ENCODE measurements at places on chromosomes 13 and 19.
A peak's percentile ranks its signal among the peaks of the same experiment; 100 is the strongest.

DNA sequence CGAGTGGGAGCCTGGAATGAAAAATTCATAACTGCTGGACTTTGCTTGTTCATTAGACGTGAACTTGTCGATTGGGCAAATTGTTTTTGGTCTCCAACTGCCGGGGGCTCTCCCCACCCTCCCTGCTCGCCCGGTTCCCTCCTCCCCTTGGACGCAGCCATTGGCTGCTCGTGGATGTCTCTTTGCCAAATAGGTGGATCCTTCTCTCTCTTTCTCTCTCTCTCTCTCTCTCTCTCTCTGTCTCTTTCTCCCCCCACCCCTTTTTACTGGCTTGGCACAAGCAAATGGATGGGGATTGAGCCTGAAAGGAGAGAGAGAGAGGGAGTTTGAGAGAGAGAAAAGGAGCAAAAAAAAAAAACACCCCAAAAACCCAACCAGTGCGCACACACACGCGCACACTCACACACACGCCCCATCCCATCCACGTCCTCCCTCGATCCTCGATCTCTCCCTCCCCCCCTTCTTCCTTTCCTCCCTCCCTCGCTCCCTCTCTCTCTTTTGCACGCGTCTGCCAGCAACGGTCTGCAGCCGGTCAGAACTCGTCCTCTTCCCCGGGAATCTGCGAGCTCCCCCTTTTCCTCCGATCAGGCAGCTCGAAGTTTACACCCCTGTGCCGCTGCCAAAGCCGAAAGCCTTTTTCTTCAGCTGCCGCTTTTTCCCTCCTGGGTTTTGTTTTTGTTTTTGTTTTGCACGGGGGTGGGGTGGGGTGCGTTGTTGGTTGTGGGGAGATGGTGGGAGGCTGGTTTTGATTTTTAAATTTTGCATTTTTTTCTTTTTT is 27.8 kb downstream of the NFIX start:
- no peak for DNase-seq

GRCh38 chr13:98687319-98687718 is 65.2 kb downstream of the SLC15A1 start:
- DNase-seq: no peak

DNA sequence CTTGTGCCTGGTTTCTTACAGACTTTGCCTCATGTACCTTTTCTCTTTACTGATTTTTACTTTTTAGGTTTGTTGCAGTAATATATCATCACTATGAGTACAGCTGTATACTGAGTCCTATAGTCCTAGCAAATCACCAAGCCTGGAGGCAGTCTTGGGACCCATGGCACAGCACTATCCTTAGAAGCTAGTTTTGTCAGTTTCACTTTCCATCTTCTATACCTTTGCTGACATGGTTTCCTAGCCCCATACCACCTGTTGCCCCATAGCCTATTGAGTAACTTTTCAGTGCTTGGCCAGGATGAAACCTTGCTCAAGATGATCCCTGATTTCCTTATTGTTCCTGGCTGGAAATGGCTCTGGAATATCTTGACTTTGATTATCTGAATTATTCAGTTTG is 826.4 kb downstream of the GPC5 start:
- DNase-seq: no peak

DNA sequence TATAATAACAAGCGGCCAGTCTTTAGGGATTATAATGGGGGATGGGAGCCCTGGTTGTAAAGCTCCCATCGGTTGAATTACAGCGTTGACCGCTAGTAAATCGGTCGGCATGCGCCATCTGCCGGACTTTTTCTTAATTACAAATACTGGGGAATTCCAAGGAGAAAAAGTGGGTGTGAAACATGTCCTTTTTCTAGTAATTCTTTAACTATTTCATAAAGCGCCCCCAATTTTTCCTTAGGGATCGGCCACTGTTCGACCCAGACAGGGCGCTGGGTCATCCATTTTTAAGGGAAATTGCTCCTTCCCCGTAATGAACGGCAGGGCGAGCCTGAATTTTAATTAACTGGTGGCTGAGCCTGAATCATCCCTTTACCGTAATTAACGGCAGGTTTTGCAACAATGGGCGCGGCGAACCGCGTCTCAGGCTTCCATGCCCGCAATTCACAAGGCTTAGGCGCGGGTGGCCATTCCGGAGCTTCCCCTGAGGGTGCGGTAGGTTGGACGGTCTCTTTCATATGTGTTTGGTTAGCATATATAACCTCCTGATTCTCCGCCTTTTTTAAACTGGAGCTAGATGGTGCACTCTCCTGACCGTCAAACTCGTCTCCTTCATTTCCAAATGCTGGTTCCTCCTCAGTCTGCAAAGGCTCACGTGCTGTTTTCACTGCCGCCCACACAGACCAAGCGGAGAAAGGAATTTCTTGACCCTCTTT is 30.2 kb upstream of the EVI5L start:
- DNase-seq: peak; percentile 54

- DNase-seq: no peak
Observed at GRCh38 chr13:110466266-110466915, 95.1 kb downstream of the RAB20 start.

DNA sequence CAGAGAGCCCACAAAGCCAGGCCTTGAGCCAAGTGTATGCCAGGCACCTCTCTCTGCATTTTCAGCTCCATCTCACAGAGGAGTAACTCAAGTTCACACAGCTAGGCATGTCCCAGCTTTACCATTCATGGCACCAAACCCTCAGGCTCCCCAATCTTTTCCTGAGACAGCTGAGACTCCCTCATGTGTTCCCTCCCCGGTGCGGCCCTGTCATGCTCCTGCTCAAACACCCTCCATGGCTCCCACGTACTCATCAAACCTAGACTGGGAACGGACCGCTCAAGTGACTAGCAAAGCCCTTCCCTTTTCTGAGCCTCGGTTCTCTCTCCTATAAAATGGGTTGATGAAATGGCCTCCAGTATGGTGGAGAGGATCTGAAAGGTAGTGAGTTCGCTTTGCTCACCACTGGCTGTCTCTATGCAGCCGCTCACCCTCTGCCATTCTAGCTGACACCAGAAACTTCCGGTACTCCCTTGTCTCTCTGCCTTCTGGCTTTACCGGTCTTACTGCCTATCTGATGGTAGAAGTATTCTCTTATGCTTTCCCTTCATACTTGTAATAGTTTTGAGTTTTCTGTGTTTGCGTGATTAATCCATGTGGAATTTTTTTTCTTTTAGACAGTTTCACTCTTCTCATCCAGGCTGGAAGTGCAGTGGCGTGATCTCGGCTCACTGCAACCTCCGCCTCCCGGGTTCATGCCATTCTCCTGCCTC is 7.8 kb upstream of the SLC44A2 start:
- DNase-seq: no peak

GRCh38 chr13:45255247-45255987 is 54.6 kb upstream of the KCTD4 start:
- DNase-seq: no peak

- DNase-seq: no peak
Observed at GRCh38 chr13:43128504-43128961, 105.1 kb downstream of the DNAJC15 start.

GRCh38 chr13:40458720-40458990 is 207.8 kb downstream of the FOXO1 start:
- no peak for DNase-seq

- no peak for DNase-seq
Observed at GRCh38 chr19:14413693-14414181, 5.4 kb downstream of the DDX39A start.

GRCh38 chr13:75693227-75693626 is 57.1 kb downstream of the LMO7 start:
- no peak for DNase-seq

DNA sequence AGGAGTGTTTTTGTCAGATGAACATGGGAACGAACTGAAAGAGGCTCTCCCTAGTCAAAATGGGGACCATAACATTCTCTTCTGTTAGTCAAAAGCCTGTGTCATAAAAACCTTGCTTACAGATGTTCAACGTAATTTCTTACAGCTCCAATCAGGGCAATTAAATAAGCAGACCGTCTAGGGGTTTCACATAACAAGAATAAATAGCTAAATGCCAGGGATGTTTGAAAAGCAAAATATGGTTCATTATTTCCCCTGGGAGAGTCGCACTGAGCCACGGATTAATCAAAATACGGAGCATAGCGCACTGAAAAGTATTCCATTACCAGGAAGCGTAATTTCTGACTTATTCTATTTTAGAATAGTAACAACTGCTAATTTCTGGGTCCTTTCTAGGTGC is 63.7 kb upstream of the MRI1 start:
- DNase-seq: no peak

DNA sequence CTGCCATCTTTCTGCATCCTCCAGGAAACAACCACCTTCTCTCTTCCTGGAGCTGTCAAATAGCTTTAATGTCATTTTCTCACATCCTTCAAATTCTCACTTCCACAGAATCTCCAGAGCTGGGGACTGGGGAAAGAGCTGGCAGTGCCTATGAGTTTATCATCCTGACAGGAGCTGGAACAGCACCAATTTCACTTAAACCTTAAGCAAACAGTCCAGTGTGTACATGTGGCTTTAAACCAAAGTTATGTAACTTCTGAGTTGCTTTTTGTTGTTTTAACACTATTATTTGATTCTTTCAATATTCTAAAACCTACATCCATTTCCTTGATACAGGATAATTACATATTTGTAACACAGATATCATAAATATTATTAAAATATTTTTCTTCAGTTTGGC is 331.5 kb upstream of the ARGLU1 start:
- DNase-seq: no peak

DNA sequence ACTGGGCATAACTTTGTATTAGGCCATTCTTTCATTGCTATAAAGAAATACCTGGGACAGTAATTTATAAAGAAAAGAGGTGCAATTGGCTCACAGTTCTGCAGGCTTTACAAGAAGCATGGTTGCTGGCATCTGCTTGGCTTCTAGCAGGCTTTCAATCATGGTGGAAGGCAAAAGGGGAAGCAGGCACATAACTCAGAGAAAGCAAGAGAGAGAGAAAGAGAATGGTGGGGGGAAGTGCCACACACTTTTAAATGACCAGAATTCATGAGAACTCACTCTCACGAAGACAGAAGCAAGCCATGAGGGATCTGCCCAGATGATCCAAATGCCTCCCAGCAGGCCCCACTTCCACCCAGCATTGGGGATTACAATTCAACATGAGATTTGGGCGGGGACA is 179.7 kb downstream of the SPRY2 start:
- no peak for DNase-seq

DNA sequence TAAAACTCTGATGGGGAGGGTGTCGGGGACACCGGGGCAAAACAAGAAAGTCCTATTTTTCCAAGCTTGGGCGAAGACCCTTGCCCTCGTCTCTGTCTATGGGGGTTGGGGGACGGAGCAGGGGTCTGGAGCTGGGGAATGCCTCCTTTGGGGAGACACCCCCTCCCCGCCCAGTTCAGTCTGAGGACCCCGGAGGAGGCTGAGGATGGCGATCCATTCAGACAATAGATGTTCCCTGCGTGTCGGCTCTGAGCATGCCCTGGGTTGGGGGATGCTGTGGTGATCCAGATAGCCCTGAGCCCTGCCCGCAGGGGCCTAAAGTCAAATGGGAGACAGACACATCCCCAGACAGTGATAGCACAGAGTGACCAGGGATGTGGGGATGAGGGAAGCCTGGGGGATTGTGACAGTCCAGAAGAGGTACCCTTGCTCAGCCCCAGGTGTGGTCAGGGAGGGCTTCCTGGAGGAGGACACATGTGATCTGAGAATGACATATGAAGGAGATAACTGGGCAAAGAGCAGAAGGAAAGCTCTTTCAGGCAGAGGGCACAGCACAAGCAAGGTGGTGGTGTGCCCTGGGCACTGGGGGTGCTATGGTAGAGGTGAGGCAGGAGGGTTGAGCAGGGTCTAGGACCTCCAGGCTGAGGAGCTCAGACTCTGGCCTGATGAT is 9.1 kb downstream of the LRFN3 start:
- DNase-seq: no peak

GRCh38 chr13:33862016-33862415 is 44.1 kb downstream of the RFC3 start:
- DNase-seq: no peak

GRCh38 chr13:107461751-107462150 is 753.6 kb downstream of the LIG4 start:
- DNase-seq: no peak

- no peak for DNase-seq
Observed at GRCh38 chr13:97214921-97215320, 7.2 kb upstream of the MBNL2 start.

GRCh38 chr13:20035130-20035529 is 76.6 kb downstream of the ZMYM2 start:
- DNase-seq: no peak

Data from activated T-cell treated with anti-CD3 and anti-CD28 coated beads for 1 hour (primary cell).